Stomach (tissue), 19 donors: ENCODE measurements at places on chromosomes 3 and 15.

DNA sequence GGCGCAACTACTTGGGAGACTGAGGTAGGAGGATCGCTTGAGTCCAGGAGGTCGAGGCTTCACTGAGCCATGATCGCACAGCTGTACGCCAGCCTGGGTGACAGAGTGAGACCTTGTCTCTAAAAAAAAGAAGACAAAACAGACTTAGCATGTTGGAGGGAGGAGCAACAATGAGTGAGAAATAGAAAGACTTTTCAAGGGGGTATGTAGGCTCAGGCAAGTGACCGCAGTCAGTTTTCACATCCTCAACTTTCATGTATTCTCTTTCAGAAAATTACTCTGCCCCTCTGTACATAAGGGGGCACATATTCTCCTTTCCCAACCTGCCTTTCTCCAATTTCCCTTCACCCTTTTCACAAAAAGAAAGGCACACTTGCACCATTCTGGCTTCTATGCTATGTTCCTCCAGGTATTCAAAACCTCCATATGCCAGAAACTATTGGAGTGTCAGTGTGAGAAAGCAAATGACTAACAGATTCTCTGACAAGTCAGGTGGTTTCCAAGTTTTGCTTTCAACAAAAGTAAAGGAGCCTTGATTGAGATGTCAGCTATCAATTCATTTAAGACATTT, 7.6 kb downstream of the NSUN3 start:
- DNase-seq: no peak

DNA sequence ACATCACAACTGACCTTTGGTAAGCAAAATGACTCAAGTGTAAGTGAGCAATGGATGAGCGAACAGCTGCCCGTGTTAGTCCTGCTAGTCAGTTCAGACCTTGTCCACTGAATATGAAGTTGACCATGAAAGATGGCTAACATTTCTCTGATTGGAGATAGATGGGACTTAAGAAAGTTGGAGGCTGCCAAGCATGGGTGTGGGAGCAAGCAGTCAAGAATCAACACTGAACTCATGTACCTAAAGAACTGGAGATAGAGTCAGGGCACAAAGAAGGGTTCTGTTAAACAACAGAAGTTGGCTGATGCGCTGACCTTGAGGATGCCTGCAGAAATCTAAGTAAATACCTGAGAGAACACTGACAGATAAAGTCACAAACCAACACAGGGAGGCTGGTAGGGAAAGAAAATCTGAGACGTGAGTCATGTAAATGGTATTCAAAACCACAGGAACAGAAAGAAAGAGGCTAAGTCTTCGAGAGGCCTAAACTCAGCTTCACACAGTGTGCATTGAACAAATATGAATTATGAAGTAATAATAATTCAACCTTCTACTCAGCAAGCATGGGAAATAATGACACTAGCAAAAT, 30.7 kb upstream of the ANPEP start:
- DNase-seq: no peak

- no peak for DNase-seq
These were observed 10.8 kb downstream of the RAD54L2 start for GRCh38 chr3:51549311-51549710.

DNA sequence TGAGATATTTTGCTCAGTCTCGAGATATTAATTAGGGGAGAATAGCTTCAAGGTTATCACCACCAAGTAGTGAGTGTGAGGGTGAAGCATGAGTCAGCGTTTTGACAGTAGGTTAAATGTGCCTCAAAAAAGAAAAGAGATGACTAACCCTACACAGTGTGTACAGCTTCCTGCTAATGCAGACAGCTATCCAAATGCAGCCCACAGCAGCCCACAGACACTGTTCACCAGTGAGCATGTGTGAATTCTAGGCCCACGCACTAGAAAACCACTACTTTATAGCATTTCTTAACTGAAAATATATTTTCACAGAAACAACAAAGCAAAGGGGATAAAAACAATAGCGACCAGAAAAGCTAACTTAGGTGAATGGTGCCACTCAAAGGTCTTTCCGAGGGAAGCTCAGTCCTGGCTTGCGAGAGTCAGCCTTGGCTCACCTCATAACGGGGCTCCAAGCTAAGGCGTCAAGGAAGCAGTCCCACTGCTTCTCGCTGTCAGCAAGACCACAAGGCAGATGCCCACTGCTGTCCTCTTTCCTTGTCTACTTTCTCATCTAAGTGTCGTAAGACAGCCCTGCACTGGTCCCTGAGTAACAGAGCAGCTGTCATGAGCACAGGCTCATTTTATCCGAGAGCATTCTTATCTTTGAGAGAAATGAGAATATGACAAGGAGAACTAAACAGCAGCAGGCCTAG, 47.6 kb downstream of the TXNRD3 start:
- DNase-seq: no peak

- DNase-seq: peak; percentile 78
These were observed 428.3 kb upstream of the ATP11B start for GRCh38 chr3:182364723-182365650.

- DNase-seq: no peak
These were observed 35.1 kb upstream of the PTPRG start for GRCh38 chr3:61526308-61526707.

GRCh38 chr3:140552898-140553297, 125.0 kb upstream of the TRIM42 start:
- no peak for DNase-seq

DNA sequence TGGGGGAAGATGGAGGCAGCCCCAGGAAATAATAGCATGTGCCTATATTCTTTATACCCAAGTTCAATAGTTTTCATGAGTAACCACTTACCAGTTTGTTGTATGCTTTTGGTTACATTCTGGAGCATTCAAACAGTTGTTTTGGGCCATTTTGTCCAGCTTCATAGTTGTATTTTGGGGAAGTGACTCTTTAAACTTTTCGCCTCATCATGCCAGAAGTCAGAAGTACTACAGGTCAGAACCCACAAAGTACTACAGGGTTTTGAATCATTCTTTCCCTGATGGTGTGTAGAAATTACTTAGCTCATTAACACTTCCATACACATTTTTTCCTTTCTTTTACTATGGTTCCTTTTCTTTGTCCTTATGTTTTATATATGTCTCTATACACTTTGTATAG, 210.6 kb downstream of the ARPP21 start:
- no peak for DNase-seq

GRCh38 chr15:25237291-25237978, 201.4 kb downstream of the UBE3A start:
- DNase-seq: no peak

DNA sequence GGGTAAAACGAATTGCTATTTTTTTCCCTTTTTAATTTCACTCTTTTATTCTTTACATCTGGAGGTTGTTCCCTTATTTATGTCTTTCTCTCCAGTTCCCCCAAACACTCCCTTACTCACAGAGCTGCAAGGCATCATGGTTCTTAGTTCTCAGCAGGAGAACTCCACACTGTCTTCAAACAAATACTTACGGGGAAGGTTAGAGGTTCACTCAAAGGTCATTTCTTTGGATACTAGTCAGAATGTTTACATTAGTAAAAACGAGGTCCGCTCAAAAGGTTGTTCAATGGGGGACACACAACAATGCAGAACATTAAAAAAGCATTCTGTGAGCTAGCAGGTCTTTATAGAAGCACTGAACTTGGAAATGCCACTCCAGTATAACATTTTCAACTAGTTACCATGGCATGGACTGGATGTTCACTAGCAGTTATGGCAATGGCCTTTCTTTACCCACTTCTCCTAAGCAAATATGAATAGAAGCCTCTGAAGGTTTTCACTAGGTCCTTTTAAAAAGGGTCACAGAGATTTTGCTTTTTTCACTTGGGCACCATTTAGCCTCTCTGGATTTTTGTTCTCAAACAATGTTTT, 201.7 kb downstream of the MEIS2 start:
- DNase-seq: no peak

DNA sequence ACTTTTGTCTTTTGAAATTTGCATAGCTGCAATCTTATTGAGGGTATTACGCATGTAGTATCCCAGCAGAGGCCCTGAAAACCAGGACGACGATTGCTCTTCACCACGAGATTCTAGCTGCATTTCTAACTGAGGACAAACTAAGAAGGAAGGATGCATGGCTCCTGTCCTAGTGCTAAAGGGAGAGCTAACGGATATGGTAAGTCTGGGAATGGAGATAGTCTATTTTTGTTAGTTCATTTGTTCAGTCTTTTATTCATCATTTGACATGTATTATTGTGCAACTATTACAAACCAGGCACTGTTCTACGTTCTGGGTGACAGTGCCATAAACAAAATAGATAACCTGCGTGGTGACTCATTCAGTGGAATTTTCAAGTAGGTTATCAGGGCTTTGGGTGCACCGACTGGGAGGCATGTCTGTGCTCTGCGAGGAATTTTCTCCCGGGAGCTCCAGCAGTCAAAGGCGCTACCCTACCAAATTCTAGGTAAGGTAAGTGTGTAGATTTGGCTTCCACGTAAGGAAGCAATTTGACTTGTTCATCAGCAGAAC, 51.9 kb upstream of the ETV5 start:
- DNase-seq: no peak

DNA sequence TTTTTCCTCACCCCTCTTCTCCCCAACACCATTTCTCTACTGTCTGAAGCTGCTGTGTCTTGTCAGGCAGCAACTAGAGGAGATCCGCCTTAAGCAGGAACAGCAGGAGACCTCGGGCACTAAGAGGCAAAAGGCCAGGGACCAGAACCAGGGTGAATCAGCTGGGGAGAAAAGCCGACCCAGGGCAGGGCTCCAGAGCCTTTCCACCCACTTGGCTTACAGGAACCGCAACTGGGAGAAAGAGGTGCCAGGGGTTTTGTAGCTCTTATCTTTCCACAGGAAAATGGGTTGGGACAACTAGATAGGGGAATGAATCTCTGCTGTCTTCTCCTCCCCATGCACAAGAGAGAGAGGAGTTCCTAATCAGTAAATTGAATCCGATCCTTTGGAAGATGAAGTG, 3.0 kb upstream of the NGRN start:
- no peak for DNase-seq

- DNase-seq: no peak
These were observed 659.3 kb downstream of the ROBO2 start for GRCh38 chr3:77699125-77699691.

DNA sequence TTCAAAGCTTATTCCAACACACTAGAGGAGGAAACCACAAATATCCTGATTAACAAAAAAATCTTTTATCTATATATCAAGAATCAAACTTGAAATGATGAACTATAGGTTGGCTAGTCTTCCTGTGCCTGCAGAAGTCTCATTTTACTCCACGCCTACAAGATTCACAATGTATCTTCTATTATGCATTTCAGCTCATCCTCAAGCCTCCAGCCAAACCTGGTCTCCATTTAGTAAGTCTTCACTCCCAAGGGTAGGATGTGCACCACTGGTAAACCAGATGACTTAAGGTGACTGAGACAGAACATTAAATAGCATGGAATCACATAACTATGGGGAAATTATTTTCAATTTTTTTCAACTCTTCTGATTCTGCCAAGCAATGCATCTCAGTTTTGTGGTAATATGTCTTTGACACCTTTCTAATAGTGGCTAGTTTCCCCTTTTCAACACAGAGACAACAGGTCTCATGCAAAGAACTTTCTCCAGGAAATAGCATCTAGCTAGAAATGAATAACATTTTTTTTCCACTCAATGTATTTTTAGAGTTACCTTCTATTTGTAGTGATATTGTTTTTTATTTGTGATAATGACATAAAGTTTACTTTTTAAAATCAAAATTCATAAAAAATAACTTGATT, 166.9 kb downstream of the TNIK start:
- DNase-seq: no peak

DNA sequence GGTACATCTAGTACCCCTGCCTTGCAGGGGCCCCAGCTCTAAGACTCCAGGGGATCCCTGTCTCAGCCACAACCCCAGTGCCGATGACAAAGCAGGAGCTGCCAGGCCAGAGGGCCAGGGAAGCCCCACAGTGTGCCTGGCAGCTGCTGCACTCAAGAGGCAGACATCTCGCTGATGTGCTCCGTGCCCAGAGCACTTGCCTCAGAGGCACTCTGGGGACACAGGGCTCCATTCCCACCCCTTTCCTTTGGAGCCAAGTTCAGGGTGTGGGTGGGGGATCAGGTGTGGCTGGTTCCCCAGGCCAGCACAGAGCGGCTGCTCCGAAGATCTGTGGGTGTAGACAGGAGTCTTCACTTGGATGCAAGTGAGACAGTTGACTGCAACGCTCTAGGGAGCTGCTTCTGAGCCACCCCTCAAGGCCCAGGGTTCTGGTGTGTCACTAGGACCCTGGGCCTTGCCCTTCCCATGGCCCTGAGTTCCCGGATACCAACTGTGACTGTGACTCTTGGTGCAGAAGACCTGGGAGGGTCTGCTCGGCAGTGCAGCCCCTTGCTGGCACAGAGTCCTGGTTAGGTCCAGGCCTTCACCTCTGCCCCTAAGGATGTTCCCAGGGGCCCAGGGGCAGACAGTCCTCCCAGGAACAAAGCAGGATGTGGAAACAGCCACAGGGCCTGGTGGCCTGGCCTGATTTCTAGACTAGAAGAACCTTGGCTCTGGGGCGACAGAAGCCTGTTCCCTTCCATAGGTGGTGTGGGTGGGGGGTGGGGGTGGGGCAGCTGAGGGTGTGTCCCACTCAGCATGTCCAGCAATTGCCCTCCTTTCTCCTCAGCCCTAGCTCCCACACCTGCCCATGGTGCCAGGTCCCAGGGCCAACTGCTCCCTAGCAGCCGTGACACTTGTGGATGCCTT, 2.5 kb downstream of the NT5DC2 start:
- DNase-seq: peak; percentile 19

- no peak for DNase-seq
These were observed 74.5 kb downstream of the LSM3 start for GRCh38 chr3:14253022-14253706.

DNA sequence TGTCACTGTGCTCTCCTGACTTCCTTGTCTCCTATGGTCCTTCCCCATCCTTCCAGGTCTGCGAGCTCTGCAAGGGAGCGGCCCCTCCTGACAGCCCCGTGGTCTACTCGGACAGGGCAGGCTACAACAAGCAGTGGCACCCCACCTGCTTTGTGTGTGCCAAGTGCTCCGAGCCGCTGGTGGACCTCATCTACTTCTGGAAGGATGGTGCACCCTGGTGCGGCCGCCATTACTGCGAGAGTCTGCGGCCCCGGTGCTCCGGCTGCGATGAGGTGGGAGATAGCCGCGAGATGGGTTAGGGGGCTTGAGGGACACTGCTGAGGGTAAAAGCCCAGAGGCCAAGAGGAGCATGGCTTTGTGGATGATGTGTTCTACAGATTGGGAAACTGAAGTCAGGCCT, 63.8 kb downstream of the LMCD1 start:
- no peak for DNase-seq

- no peak for DNase-seq
These were observed 3.1 kb upstream of the SQOR start for GRCh38 chr15:45631776-45632175.

GRCh38 chr3:151391720-151392119, 7.2 kb upstream of the P2RY12 start:
- no peak for DNase-seq

GRCh38 chr15:77002954-77003912, 8.3 kb downstream of the PSTPIP1 start:
- peak; percentile 50 for DNase-seq

GRCh38 chr3:66592927-66593625, 92.3 kb upstream of the LRIG1 start:
- no peak for DNase-seq

DNA sequence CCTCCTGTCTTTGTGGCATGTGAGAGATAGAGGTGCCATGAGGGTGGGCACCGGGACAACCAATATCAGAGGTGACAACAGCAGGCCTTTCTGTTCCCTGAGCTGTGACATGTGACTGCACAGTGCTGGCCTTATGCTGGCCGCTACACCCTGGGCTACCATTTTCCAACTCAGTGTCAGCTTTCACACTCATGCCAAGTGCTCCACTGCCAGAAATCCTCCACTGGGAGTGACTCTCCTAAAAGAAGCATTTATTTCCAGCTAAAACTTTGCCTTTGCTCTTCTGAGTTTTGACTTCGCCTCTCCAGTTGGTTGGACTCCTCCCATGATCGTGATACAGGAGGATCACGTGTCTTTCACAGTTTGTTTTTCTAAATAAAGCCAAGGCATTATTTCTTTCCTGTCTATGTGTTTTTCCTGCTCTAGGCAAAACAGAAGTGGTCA, 31.4 kb downstream of the CA12 start:
- no peak for DNase-seq
